ENCODE measurements at places on chromosomes 7 and 10.

GRCh38 chr10:101832325-101832771 lies 11.3 kb downstream of the KCNIP2 start:
- DNase-seq: no peak

GRCh38 chr10:56633876-56634452 lies 272.9 kb upstream of the ZWINT start:
- no peak for DNase-seq

- DNase-seq: no peak
Measured at GRCh38 chr7:50216626-50217025, 87.9 kb upstream of the IKZF1 start.

DNA sequence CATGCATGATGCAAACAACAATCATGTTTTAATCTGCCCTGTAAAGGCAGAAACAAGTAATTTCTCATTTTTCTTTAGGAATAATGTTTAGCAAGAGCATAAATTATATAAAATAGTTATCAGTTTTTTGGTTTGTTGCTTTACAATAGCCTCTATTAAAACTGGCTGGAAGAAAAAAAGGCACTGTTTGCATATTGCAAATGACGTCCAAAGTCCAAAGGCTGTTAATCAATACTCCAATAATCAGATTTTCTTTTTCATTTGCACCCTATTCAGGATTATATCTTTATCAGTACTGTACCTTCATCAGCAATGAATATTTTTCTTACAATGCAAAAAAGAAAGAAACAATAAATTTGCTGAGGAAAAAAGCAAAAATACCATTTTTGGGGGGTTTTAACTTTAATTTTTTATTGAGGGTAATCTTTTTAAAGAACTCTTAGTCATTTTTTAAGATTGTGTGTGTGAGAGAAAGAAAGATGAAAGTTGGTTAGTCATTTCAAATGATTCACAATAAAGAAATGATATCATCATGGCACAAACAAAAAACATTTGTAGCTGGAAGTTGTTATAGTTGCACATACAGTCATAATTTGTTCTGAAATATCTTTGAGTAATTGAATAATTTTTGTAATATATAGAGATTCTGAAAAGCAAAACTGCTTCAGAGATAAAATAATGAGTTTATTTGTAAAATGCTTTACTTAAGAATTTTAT lies 44.4 kb upstream of the AKR1C2 start:
- DNase-seq: no peak

DNA sequence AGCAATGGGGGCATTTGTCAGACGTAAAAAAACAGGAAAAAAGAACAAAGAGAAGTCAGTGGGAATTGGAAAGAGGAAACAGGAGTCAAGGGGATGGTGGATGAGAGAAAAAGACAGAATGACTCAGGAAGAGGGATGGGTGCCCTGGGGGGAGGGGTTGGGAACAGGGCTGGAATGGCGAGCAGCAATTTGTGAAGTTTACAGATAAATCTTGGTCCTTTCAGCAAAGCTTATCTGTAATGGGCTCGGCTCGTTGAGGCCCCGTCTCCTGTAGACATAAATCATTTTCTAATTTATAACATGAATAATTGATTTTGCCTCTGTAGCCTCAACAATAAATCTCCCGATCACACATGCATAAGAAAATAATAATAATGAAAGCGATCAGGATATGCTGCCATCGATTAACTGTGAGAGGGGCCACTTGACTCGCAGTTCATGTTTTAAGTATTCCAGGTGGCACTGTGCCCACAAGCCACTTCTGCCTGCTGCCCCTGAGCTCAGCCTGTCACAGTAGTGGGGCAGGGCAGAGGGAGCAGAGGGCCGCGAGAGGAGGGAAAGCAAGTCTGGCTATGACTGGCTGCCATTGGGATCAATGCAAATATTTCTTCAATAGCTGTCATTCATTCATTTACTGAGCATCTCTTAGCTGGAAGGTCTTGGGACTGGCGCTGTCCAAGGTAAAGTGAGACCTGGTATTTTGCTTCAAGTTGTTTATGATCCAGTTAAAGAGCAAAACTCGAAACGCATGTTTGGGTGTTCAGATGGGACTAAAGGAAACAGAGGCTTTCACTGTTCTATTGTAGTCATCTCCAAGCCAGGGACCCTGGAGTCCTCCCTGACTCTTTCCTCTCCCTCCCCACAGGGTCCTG lies 47.4 kb upstream of the R3HCC1L start:
- DNase-seq: no peak

GRCh38 chr7:131909151-131909768 lies 352.8 kb upstream of the PODXL start:
- DNase-seq: no peak

DNA sequence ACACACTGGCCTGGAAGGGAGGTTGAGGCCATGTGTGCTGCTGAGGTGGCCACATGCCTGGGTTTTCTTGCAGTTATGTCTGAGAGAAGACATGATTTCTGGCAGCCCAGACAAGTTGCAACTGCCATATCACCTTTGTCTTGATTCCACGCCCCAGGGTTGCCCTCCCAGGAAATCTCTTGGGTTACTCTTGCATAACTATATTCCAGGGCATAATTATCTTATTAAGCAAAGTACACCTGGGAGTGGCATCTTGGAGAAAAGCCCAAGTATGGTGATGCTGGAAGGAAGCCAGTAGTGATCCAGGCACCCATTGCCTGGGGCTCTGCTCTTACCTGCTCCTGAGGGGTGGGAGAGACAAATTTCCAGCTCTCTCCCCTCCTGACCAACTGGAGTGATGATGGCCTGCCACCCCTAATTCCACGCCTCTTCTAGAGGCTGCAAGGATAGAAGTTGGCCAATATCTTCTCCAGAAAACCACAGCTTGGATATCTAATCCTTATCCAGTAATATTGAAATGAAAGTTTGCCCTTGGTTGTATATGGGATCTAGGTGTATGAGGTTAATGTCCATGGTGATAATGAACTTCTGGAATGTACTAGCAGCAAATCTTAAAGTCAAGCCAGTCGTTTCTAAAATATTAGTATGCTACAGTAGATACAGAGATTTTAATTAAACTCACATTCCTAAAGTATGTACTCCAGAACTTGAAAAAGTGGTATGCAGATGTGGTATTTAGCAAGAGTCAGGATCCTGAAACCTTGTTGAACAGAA lies 5.0 kb downstream of the AKR1B10 start:
- DNase-seq: no peak

GRCh38 chr7:128437426-128438332 lies 18.0 kb upstream of the HILPDA start:
- peak; percentile 75 for DNase-seq

DNA sequence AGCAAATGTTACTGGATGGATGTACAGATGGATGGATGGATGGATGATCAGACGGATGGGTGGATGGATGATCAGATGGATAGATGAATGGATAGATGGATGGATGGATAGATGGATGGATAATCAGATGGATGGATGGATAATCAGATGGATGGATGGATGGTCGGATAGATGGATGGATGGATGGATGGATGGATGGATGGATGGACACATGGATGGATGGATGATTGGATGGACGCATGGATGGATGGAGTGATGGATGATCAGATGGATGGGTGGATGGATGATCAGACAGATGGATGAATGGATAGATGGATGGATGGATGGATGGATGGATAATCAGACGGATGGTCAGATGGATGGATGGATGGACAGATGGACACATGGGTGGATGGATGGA lies 90.3 kb upstream of the TCF7L2 start:
- DNase-seq: no peak

GRCh38 chr7:140640727-140641523 lies at the start of gene DENND2A:
TSS of gene DENND2A (minus strand) at chr7:140640813. CDS start at chr7:140602397, 38,416 bp downstream.
- DNase-seq: no peak

DNA sequence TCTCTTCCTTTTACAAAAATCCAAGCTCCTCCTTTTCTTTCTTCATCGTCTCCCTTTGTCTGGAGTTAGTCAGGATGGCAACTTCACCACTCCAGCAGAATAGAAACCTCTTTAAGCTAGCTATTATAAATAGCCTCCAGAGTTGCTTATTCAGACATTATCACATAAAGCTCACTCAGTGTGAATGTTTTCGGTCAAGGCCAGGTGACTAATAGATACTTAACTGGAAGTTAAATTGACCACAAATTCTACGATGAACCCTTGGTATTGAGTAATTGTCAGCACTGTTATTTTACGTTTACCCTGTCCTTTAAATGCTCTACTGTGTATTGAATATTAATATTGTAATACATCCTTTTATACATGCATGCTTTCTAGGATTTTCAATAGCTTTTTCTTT lies 340.4 kb downstream of the OTUD1 start:
- DNase-seq: no peak

- no peak for DNase-seq
Measured at GRCh38 chr7:94001396-94001795, 2.8 kb downstream of the BET1 start.
